ENCODE measurements at places on chromosomes 16 and 17.
A peak's percentile ranks its signal among the peaks of the same experiment; 100 is the strongest.

DNA sequence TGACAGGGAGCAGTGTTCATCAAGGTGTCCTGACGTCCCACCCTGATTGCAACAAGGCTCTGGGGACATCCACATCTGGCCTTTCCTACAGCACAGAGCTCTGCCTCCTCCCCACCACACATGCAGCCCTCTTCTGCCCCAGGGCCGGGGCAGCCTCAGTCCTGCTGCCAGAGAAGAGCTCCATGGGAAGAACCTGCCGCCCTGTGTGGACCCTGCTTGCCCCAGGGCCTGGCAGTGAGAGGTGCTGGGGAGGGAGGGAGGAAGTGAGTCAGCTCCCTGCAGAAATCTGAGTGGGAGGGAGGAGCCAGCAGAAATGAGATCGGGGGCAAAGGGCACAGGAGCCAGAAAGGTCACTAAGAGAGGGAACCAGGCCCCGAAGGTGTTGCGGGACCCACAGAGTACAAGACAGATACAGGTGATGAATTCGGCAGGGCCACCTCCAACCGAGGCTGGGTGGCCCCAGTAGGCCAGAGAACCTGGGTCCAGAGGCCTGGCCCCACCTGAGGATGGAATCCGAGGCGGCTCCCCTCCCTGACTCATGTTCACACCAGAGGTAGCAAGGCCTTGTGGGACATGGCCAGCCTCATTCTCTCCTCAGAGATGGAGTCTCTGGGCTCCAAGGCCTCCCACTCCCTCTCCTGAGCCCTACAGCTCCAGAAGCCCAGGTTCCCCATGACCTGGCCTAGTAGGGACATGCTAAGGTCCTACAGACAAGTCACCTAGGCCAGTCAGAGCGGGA is 24.8 kb downstream of the MYO18A start:
- peak; percentile 60 for DNase-seq

DNA sequence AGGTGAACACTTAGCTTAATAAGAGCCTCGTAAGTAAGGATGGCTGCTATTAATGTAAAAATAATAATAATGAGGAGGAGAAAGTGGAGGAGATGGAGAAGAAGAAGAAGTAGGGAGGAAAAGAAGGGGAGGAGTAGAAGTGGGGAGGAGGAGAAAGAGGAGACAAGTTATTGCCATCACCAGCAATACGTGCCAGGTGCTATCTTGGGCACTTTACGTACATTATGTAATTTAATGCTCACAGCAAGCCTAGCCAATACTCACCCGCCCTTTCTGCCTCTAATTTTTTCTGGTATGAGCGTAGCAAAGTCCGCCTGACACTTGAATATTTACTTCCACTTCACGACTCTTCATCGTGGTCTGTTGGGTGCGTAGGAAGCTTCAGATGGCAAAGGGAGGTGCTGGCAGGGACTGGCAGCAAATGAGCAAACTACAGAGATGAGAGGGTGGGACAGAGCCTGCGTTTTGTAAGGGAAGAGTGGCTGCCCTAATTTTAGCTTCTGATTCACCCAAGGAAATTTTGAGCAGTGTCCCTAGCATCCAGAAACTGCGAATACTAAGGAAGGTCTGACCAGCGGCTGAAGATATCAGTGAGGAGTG is 42.1 kb upstream of the CDH13 start:
- no peak for DNase-seq

GRCh38 chr16:81487301-81487720 is 42.7 kb downstream of the CMIP start:
- DNase-seq, result no peak

GRCh38 chr17:73541561-73541981 is 102.7 kb downstream of the SDK2 start:
- no peak for DNase-seq

DNA sequence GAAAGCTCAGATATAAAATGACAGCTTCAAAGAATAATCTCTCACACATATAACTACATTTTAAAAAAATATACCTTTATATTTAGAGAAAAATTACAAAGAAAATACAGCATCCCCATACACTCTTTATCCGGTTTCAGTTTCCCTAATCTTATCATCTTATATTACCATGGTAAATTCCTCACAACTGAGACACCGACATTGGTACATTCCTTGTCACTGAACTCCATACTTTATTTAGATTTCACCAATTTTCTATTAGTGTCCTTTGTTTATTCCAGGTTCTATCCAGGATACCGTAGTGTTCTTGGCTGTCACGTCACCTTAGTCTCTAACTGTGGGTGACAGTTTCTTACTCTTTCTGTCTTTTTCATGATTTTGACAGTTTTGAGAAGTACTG is 22.0 kb upstream of the ABCA10 start:
- no peak for DNase-seq

GRCh38 chr17:21679256-21680146 is 12.8 kb upstream of the KCNJ18 start:
- peak; percentile 8 for DNase-seq
